ENCODE measurements at places on chromosomes 4 and X.
A peak's percentile ranks its signal among the peaks of the same experiment; 100 is the strongest.

DNA sequence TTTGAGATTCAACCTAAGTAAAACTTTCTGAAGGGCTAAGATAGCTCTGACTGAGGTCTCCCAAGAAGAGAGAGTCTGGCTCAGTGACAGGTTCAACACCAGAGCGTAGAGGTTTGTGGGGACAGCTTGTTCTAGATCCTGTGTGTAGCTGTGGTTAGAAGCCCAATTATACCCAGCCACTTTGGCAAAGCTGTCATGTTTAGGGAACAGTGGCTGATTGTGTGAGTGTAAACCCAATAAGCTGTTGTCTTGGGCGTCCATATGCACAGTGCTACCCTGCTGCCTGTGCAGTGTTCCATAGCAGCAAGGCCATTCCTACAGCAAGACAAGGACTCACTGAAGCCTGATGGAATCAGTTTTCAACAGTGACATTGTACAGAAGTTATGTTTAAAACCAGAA is 11.2 kb upstream of the SCRG1 start:
- DNase-seq = no peak

GRCh38 chrX:108584617-108585211 is 145.1 kb downstream of the COL4A5 start:
- DNase-seq = no peak

DNA sequence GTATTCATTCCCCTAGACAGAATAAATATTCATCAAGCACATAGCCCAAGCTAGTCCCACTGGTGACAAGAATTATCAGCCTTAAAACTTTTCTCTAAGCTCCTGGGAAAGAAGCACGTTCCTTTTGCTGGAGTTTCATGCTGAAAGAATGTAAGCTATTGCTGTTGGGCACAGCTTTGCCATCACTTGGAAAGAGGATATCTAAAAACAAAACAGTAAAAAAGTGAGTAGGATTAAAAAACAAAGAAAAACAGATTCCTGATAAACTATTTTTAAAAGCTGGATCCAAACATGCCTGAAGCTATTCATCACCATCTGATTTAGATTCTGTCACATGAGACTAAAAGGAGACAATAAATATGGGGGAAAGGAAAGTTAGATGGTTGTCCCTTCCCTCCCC is 176.8 kb downstream of the SCFD2 start:
- no peak for DNase-seq

GRCh38 chr4:83080561-83080960 is 34.0 kb downstream of the PLAC8 start:
- DNase-seq = no peak

DNA sequence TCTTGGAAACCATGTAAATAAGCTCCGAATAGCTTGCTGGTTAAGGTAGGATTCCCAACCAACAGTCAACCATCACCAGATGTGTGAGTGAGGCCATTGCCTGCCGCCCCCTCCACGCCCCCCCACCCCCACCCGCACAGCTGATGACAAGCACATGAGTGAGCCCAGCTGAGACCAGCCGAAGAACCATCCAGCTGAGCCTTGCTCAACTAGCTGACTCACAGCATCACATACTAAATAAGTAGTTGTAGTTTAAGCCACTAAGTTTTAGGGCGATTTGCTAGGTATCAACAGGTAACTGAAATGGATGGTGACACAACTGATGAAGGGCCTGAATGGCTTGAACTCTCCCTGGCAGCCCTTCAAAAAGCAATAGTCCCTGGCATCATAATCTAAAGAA is 1.6 kb upstream of the CCDC149 start:
- no peak for DNase-seq

- DNase-seq = peak; percentile 2
Measured at GRCh38 chrX:151488677-151489076, 74.8 kb upstream of the PASD1 start.

DNA sequence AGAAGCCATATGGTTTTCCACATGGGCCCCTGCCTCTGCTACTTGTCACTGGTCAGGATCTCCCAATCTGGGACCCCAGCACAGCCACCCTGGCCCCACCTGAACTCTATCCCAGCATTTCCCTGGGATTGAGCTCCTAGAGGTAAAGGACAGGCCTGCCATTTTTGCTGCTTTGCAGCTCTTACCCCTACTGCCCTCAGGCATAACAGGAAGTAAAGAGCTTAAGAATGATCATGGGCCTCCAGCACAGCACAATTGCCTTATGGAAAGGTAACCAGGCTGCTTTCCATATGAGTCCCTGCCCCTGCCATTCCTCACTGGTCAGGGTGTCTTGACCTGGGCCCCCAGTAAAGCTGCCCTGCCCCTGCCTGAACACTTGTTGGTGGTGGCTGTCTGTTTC is 254.9 kb upstream of the ZCCHC13 start:
- no peak for DNase-seq

- peak; percentile 24 for DNase-seq
Measured at GRCh38 chr4:37673538-37674192, 12.5 kb downstream of the RELL1 start.

- no peak for DNase-seq
Measured at GRCh38 chr4:135201081-135201480, 999.5 kb upstream of the PABPC4L start.

DNA sequence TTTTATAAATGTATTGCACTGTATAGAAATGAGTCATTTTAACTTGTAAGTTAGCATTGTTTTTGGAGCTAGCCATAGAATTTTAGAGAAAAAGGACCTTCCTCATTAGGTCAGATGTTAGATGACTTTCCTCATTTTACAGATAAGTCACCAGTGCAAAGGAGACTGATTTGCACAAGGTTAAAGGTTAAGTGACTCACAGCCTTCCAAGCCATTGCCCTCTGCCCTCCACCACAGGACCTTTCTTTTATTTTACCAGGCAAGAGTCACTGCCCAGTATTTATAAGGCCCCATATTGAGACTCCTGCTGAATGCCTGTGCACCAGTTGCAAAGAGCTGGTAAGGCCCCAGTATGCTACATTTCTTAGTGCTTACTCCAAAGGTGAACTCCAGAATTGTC is 4.2 kb upstream of the ABCG2 start:
- DNase-seq = peak; percentile 53

GRCh38 chr4:31194823-31195222 is 474.7 kb downstream of the PCDH7 start:
- no peak for DNase-seq

DNA sequence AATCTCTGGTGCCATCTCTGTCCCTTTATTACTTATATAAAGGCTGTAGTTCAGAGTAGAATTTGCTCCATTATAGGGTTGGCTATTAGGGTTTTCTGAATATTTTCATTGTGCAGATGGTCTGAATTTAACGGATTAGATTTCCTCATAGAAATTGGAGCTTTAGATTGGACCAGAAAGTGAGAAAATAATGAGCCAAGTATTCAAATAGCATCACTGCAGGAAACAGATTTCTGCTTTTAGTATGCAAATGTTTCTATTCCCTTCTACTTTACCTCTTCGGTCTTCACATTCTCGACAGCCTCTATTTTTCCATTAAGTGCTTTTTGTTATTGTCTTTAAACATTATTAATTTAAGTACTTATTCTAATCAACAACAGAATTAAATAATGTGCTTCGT is 55.4 kb downstream of the TRIM2 start:
- no peak for DNase-seq

Measured in Caco-2 (cell line).